ENCODE measurements at places on chromosomes 16 and 17.
A peak's percentile ranks its signal among the peaks of the same experiment; 100 is the strongest.

DNA sequence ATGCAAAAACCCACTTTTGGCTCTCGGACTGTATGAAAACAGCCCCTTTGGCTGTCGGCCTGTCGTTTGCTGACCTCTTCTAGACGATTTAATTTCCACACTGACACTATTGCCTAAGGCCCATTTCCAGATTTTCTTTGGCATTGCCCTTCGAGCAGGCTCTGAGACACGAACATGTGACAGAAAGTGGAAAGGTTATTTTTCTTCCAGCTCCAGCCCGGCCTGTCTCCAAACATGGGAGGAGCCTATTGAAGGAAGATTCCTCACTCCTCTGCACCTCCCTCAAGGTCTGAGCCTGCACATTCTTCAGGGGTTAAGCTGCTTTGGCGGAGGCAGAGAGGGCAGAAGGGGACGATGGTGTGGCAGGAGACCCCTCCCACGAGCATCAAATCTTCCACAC lies 85.9 kb upstream of the FOXF1 start:
- peak; percentile 46 for DNase-seq

GRCh38 chr17:77472468-77473310 lies 331.9 kb downstream of the SEC14L1 start:
- DNase-seq, result no peak

DNA sequence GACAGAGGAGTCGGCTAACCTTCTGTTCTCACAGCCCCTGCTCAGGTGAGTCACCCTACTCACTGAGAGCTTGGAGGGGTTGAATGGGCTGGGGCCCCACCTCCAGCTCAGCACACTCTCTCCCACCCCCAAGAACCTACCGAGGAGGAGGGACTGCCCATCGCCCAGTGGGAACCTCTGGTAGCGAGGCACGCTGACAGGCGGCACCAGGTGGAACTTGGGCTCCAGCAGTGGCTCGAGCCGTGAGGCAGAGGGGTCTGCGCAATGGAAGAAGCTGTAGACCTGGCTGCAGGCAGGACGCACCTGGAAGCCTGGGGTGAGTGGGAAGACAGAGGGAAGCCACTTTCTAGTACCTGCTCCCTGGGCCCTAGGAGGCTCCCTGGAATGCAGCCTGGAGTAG lies 28.3 kb downstream of the PIMREG start:
- no peak for DNase-seq

DNA sequence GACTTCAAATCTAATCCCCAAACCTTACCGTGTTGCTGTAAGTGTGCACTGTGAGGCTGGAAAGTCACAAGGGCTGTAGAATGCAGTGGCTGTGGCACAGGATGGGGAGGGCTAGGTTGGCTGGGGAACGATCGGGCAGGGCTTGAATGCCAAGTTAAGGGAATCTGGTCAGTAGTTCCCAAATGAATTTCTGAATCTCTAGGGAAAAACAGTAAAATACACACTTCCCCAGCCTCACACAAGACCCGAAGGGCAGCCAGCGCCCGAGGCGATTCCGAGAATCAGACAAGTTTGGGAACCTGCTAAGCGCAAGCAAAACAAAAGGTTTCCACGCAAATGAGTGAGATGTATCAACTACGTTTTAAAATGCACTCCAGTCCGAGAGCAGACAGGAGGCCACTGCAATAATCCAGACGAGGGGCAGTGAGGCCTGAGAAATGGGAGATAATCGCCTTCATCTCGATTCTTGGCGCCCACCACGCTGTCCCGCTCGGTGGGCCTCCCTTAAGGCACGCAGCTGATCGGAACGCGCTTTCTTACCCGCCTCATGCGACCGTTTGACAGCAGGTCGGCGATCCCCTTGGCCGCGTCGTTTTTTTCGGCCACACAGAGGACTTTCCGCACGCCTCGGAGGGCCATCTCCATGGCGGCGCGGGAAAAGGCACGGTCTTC lies 599 bp downstream of the TOP3A start:
- DNase-seq, result no peak

GRCh38 chr17:57442914-57443571 lies 186.7 kb downstream of the MSI2 start:
- DNase-seq, result peak; percentile 78

DNA sequence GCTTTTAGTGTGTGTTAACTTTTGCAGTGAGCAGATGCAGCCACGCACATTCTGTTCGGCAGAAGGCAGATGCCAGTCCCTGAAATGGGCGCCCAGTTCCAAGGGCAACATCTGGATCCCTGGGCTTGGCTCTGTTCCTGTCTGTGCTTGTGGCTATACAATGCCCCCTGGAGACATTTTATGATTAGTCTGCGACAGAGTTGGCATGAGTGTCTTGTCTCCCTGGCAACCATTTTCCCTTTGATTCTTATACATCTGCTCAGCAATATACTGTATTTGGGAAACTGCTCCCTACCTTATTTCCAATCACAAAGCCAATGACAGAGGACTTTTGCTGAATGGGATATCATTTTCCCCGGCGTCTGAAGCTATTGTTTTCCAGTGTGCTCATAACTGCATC lies 1629.5 kb upstream of the GOT2 start:
- no peak for DNase-seq

- DNase-seq, result peak; percentile 57
These were observed 36.4 kb upstream of the HSBP1 start for GRCh38 chr16:83771306-83771942.

GRCh38 chr16:11407047-11407982 lies 62.1 kb downstream of the RMI2 start:
- peak; percentile 71 for DNase-seq

DNA sequence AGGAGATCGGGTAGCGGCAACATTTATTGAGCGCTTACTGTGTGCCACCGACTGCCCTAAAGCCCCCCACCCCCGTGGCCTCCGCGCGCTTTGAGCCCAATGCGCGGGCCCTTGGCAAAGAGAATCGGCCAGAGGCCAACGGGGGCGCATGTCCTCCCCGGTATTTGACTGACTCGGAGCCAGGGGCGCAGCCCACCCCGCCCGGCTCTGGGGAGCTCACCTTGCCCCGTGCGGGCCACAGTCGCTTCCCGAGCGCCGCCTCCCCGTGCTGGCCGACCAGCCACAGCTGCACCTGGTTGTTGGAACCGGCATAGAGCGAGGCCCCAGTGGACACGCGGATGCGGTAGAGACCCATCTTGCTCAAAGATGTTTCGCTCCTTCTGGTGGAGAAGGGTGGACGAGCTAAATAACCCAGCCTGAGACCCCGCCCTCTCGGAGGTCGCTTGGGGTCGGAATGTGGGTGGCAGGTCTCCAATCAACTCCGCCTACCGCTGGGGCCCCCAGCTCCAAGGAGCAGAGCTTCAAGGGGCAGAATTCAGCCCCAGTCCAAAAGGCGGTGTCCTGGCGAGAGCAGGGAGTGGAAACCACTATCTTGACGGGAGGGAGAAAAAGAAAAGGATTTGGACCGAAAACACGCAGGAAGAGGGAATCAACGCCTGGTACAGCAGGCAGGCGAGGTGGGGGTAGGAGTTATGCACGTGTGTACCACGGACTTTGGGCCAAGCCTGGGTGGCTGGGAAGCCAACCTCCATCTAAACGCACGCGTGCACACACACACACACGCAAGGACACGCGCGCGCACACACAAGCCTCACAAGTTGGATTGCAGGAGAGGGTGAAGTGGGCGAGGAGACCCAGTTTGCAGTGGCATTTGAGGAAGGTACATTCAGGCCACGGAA lies at the start of gene ALOX15:
TSS of gene ALOX15 (minus strand) at position 382 of the 899 bp plus-strand sequence. CDS start at position 355, 27 bp downstream.
- DNase-seq, result no peak

DNA sequence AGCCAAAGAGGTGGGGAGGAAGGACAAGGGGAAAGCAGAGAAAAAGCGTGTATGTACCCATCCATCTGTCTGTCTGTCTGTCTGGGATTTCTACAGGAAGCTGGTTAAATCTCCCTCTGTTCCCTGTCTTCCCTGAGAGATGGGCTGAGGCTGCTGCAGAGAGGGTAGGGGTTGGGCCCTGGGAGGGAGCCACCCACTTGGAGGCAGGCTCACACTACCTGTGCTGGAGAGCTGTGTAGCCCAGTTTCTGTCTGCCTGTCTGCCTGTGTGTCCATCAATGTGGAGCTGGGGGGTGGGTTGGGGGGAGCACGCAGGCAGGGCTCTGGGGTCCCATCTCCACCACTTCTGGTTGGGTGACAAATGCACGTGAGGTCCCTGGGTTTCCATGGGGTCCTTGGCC lies 18.6 kb upstream of the C17orf113 start:
- DNase-seq, result no peak

DNA sequence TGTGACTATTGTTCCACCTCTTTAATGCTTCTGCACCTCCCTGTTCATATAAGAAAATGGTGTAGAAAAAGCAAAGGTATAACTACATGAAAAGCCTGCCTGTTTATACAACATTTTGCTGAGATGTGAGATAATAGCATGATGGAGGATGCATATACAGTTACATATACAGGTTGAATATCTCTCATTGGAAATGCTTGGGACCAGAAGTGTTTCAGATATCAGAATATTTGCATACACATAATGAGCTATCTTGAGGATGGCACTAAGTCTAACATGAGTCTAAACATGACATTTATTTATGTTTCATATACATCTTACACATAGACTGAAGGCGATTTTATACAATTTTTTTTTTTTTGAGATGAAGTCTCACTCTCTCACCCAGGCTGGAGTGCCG lies 5.7 kb upstream of the WSB1 start:
- no peak for DNase-seq

GRCh38 chr16:16871196-16871595 lies 492.3 kb downstream of the NPIPA7 start:
- DNase-seq, result no peak

- DNase-seq, result no peak
These were observed 35.0 kb downstream of the PSME3IP1 start for GRCh38 chr16:57150682-57151330.

DNA sequence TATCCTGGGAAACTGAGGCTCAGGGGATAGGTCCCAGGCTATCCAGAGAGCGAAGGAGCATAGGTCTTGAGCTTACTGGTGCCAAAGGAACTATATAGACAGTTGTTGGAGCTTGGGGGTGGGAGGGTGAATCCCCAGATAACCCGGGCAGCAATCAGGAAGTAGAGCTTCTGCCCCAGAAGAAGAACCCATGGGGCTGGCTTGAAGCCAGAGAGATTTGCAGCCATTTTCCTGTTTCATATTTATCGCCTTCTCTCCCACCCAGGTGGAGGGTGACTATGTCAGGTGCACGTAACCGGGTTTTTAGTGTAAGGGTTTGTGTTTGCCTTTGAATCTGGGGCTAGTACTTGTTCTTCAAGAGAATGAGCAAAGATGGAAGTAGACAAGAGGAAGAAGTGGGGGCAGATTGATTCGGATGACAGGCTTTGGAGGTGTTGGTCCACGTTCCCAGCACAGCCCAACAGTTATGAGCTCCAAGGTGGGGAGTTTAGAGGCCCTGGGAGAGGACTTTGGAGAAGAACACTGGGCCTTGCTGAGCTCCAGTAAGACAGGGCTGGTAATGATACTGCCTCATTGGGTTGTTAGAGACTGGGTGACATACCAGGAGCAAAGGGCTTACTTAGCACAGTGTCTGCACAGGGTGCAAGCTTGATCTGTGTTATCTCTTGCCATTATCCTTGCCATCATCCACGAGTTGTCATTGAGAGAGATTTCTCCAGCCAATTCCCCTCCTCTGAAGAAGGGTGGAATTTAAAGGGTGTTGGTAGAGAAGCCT lies 145.6 kb downstream of the CCDC182 start:
- DNase-seq, result peak; percentile 16

DNA sequence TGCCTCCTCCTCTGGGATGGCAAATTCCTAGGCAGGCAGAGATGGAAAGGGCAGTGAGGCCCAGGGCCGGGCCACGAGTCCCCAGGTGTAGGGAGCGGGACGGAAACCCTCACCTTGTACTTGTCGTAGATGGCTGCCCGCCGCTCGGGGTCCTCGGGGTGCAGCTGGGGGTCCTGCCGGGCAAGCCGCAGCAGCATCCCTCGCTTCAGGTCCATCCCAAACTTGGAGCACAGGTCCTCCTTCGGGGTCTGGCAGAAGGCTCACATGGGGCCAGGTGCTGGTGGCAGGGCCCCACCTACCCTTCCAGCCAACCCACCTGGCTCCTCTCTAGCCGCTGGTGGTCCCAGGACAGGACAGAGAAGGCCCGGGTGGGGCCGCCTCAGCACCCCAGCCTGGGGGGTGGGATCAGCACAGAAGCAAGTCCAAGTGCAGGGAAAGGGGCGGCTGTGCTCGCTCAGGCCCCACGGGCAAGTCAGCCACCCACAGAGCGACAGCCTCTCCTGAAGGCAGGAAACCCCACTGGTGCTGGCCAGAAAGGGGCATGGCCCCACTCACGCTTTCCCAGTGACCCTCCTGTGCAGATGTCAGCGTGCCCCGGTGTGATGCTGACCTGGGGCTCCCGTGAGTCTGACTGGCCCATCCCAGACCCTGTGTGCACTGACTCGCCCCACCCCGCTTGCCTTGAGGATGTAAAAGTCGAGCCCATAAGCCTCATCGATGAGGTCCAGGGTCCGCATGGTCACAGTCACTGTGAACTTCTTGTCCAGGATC lies 1.8 kb downstream of the MRPL28 start:
- DNase-seq, result peak; percentile 21

DNA sequence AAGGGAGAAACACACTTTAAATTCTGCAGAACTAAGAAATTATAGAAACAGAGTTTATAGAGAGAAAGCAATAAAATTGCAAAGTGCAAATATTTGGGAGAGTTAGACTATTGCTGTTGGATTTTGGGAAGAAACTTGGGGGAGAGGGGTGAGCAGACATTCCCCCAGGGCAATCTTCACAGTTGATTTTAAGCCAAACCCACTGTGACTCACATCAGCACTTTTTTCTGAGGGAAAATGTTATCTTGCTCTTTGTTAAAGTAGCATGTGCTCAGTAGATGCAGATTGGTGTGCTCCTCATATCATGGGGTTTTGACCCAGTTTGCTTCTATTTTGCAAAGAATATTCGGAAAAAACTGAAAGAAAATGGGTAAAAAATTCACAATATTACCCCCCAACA lies 367.6 kb downstream of the CDH11 start:
- no peak for DNase-seq

DNA sequence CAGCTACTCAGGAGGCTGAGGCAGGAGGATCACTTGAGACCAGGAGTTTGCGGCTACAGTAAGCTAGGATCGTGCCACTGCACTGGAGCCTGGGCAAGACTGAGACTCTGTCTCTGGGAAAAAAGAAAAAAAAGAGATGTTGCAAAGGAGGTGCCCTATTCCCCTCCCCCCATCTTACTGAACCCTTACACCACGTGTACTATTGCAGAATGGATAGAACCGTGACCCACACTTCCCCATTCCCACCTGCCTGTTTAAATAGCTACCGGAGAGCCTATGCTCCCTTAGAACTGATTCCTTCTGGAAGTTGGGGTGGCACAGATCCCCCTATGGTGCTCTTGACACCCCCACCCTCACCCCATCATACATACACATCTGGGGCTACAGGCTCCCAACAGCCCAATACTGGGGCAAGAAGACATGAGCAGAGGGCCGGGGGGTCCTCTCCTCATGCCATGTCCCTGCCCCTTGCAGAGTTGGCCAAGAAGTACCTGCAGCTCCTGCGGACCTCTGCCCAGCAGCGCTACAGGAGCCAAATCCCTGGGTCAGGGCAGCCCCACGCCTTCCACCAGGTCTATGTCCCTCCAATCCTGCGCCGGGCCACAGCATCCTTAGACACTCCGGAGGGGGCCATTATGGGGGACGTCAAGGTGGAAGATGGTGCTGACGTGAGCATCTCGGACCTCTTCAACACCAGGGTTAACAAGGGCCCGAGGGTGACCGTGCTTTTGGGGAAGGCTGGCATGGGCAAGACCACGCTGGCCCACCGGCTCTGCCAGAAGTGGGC lies 35.7 kb downstream of the NLRC5 start:
- no peak for DNase-seq

All from femur (tissue), 1 donor.